ENCODE measurements at places on chromosomes 2 and 18.
A peak's percentile ranks its signal among the peaks of the same experiment; 100 is the strongest.

- DNase-seq, result no peak
Measured at GRCh38 chr2:108937367-108938017, 51.5 kb downstream of the EDAR start.

DNA sequence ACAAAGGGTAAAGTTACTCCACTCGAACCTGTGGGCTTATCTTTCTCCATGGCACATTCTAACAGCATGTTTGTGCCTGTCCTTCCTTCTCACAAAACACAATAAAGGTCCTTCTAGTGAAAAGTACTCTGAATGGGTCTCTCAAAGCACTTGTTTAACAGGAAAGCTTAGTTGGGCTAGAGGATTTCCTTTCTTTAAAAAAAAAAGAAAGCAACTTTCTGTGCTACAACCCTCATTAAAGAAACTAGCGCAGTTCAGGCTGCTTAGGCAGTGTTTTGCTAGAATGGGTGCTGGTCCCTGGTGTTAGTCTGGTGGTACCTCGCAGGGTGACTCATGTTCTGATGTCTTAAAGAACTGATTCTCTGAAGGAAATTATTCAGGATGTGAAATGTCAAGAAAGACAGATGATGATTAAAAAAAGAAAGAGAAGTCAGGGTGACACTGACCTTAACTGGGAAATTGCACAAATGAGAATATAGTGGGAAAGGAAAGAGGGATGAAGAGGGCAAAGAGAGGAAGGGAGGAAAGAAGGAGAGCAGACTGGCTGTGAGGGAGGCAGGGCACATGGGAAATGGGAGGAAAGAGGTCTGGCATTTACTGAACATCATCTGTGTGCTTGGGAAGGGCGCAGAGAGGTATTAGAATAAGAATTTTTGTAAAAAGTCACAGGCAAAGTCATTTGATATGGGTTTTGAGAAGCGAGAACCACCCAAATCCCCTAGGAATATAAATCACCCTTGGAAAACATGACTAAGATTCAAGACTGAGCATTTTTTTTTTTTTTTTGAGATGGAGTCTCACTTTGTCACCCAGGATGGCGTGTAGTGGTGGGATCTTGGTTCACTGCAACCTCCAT lies 74.9 kb downstream of the ATP8B1 start:
- DNase-seq, result no peak

- DNase-seq, result peak; percentile 87
Measured at GRCh38 chr18:61400716-61401115, 67.5 kb downstream of the CDH20 start.

GRCh38 chr18:45416168-45416567 lies 199.1 kb upstream of the SLC14A2 start:
- DNase-seq, result no peak

DNA sequence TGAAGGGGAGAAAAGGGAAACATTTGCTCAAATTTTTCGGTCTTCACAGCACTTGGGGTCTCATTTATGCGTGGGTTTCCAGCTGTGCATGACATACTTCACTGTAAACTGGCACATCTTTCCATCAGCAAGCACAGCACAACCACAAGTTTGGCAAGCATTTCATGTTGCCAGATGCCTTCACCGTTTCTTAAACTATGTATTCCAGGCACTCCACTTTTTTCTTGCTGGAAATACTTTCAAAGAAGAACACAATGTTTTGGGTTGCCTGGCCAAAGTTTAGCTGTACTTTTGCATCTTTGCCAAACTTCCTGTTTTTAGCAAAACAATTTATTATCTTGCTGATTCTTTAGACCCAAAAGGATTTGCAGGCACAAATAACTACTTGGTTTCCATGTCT lies 194.6 kb upstream of the MEIS1 start:
- no peak for DNase-seq

DNA sequence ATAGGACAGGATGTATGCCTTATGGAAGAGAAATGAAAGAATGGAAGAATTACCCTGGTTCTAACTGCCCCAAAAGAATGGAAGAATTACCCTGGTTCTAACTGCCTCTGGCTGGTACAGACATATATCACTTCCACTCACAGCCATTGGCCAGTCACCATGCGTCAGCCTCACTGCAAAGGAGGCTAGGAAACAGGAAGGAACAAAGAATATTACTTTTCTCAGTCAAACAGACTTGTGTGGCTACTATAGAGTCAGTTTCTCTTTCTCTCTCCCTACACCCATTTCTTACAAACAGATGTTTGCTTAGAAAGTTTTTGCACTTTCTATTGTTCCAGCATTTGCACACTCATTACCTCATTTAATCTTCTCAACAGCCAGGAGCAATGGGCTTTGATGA lies 1111.1 kb upstream of the KLHL29 start:
- no peak for DNase-seq

DNA sequence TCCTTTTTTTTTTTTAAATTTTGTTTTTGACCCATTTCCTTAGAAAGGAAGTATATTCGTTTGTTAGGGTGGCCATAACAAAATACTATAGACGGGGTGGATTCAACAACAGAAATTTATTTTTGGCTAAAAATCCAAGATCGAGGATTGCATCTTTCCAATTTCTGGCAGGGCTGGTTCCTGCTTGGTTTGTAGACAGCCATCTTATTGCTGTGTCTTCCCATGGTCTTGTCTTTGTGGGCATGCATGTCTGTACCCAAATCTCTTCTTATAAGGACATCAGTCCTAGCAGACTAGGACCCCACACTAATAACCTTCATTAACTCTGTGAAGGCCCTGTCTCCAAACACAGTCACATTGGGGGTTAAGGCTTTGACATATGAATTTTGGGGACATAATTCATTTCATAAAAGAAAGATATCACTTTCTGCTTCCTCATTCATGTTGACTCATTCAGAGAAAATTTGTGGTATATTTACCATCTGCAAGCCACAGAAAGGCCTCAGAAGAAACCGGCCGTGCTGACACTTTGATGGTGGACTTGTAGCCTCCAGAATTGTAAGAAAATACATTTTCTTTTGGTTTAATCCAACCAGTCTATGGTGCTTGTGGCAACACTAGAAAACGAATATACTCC lies 262.1 kb downstream of the LPIN1 start:
- peak; percentile 74 for DNase-seq

DNA sequence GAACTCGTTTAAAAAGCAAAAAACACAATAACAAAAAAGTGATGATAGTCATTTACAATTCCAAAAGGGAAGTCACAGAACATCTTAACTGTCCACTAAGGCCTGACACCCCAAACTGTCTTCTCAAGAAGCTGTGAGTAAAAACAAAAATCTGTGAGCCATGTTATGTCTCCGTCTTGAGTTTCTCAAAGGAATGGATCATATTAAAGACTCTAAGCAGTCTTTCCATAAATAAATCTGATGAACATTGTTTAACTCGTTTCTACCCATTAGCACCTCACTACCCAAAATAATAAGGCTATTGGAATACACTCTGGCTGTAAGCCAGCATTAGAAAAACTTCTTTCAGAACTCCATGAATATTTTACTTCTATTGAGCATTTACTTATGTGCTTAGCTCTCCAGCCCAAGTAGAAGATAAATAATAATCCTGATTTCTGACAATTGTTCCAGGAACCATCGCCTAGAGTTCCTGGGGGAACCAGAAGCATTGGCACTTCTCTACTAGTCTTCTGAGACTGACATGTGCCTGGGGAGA lies 396.0 kb downstream of the STK39 start:
- no peak for DNase-seq

GRCh38 chr2:9378433-9379390 lies 44.6 kb downstream of the ITGB1BP1 start:
- peak; percentile 86 for DNase-seq

GRCh38 chr18:4193086-4193485 lies 262.0 kb downstream of the DLGAP1 start:
- DNase-seq, result no peak
